ENCODE measurements at places on chromosomes 6 and 20.

DNA sequence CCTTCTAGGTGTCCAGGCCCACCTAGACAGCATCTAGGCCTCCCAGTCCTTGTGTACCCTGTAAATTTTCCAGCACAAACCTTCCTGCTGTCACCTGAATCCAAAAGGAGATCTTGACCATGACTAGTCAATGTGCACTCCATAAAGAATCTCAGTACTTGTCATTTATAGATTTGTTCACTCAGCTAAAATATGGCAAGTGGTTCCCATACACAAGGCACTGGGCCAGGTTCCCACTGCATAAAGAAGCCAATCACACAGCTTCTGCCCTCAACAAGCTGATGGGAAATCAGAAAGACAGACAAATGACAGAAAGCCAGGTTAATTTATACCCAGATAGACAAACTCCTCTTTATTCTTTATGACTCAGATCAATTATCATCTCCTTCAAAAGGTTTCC is 526.8 kb downstream of the CD83 start:
- no peak for DNase-seq

DNA sequence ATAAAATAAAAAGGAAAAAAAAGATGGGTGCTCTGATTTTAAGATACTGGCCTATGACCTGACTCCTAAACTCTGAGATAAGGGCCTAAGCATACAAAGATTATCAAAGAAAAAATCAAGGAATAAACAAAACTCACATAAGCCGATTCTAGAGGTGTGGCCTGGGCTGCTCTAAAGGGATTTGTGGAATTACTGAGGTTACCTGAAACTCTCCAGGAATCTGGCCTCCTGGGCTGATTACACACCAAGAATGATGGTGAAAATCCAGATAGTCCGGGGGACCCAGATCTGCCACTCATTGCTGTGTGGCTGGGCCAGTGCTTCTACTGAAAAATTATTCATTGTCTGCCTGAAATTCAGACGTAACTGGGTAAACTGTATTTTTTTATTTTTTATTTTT is 122.7 kb upstream of the RNF24 start:
- no peak for DNase-seq

GRCh38 chr20:17350321-17350720 is 123.5 kb downstream of the PCSK2 start:
- DNase-seq = no peak

GRCh38 chr6:17865798-17866725 is 121.4 kb downstream of the KIF13A start:
- DNase-seq = peak; percentile 64

DNA sequence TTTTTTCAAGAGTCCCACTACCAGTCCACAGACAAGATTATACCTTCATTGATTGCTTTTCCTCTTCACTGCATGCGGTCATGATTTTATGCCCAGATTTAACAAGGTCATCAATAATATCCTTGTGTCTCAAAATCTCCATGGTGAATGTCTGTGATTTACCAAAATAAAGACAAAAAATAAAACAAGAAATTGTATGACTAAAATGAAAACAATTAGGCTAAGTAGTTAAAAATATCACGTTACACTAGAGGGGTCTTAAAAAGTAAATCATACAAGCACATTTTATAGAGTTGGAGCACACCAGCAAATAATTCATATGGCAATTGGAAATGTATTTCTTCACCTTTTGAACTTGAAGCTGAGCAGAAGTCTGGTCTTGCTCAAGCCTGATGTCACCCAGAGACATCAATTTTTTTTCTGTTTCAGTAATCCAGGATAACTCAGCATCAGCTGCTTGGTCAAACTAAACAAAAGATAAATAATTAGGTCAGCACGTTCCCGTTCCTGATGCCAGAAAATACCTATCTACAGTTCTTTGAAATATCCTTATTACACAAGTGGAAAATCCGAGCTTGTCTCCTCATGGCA is 125.4 kb downstream of the DST start:
- DNase-seq = no peak

GRCh38 chr6:79186564-79186963 is 47.9 kb downstream of the HMGN3 start:
- DNase-seq = no peak

GRCh38 chr6:25472306-25472705 is 179.7 kb upstream of the SCGN start:
- no peak for DNase-seq

- DNase-seq = no peak
These were observed 175.1 kb downstream of the THBS2 start for GRCh38 chr6:169078399-169079145.

GRCh38 chr6:24431045-24431451 is 28.3 kb downstream of the MRS2 start:
- DNase-seq = peak; percentile 58

- DNase-seq = no peak
These were observed 1.4 kb upstream of the UQCC2 start for GRCh38 chr6:33712914-33713313.

GRCh38 chr20:49646528-49646927 is 67.2 kb downstream of the B4GALT5 start:
- no peak for DNase-seq

- peak; percentile 66 for DNase-seq
These were observed 73.1 kb downstream of the HIVEP2 start for GRCh38 chr6:142871910-142872331.

DNA sequence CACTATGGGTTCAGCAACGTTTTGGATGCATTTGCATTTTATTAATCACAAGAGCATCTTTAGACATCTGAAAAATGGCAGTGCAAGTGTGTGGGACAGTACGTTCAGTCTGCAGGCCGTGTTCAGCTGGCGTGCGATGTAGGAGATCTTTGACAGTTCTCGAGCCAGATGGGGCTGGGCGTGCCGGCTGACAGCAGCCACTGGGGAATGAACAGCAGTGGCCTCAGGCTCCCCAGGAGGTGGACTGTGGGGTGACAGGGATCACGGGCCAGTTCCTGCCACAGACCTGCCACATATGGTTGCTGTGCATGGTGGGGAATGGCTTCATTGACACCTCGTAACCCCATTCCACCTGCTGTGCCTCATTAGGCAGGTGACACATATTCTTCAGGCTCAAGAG is 16.4 kb upstream of the MLN start:
- no peak for DNase-seq

GRCh38 chr6:118551063-118552053 is 3.3 kb downstream of the PLN start:
- peak; percentile 16 for DNase-seq

DNA sequence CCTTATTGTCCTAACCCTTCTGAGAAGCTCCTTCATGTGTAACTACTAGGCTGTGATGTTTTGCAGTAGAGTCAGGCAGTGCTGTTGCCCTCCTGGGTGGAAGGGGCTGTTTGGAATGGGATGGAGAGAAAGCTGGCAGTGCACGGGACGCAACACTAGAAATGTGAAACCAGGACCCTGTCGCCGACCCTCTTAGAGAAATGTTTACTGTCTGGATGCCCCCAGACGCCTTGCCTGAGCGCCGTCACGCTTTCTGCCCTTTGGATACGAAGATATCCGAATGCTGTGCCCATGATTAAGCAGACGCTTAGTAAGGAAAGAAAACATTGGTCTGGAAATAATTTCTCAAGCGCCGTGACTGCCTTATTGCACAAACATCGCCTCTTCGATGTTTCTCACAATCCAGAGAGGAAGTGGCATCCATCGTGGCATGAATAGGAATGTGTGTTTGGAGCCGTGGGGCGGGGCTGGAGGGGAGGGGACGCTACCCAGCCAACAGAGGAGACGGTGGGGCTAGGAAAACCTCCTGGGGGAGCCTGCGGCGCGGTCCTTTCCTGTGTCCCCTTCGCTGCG is 661 bp upstream of the PPP1R14C start:
- peak; percentile 27 for DNase-seq

DNA sequence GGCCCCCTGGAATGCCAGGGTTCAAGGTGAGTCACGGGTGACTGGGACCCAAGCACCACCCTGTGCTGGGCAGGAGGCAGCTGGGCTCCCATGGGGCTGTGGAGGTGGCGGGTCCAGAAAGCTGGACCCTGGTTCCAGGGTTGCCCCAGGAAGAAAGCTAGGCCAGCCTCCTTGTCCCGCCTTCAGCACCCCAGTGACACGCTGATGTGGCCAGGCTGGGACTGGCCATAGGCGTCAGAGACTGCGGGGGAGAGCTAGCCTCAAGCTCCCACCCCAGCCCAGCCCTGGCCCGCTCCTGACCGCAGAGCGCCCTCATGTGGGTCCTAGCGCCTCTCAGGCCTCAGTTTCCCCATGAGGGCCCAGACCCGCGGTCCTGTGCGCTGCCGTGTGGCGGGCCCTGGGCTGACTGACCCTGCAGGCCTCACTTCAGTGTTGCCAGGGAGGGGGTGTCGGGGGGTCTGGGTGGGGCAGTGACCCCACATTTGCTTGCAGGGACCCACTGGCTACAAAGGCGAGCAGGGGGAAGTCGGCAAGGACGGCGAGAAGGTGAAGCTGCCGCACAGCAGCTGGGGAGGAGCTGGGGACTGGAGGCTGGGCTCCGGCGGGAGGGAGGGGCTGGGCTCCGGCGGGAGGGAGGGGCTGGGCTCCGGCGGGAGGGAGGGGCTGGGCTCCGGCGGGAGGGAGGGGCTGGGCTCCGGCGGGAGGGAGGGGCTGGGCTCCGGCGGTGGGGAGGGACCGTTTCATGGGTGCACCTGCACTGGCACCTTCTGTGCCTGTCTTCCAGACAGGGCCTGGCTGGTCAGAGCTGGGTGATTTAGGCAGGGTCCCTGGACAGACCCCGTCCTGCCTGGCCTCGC is 7.9 kb downstream of the COL9A3 start:
- peak; percentile 77 for DNase-seq

DNA sequence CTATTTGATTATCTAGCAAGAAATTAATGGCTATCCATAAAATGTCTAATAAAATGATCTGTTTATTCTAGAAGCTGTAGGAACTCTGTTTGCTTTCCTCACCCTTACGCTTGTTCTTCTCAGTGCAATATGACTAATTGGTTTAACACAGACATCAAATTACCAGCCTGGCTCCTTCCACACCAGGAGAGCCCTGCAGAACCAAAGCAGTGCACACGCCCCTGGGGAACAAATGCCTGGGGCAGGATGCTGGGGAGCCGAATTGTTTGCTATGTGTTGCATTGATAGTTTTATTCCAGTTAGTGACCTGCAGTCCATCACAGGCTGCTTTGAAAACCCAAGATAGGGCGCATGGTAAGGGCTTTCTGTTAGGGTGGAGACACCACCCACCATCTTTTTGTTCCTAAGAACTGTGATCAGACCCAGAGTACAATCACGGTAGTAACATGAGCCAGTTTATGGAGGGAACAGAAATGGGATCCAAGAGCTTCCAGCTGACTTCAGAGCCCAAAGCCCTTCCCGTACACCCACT is 126.4 kb upstream of the CD93 start:
- no peak for DNase-seq

GRCh38 chr20:43781215-43781614 is 54.4 kb upstream of the GTSF1L start:
- no peak for DNase-seq

DNA sequence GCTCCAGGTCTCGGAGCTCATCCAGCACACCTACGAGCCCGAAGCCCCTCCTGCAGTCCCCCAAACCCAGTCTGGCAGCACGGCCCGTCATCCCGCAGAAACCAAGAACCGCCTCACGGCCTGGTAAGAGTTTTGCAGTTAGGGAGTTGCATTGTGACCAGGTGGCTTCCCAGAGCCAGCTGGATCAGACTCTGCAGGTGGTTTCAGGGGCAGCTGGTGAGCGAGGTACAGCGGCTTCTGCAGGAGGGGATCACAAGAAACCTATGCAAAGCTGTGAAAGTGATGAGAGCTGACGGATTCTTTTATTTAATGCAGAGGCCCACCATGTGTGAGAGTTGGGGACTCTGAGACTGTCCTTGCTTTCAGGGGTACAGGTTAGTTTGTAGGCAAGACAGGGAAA is 45.9 kb upstream of the SCGN start:
- DNase-seq = no peak

- DNase-seq = no peak
These were observed 1261.9 kb upstream of the CITED2 start for GRCh38 chr6:140636271-140636907.

DNA sequence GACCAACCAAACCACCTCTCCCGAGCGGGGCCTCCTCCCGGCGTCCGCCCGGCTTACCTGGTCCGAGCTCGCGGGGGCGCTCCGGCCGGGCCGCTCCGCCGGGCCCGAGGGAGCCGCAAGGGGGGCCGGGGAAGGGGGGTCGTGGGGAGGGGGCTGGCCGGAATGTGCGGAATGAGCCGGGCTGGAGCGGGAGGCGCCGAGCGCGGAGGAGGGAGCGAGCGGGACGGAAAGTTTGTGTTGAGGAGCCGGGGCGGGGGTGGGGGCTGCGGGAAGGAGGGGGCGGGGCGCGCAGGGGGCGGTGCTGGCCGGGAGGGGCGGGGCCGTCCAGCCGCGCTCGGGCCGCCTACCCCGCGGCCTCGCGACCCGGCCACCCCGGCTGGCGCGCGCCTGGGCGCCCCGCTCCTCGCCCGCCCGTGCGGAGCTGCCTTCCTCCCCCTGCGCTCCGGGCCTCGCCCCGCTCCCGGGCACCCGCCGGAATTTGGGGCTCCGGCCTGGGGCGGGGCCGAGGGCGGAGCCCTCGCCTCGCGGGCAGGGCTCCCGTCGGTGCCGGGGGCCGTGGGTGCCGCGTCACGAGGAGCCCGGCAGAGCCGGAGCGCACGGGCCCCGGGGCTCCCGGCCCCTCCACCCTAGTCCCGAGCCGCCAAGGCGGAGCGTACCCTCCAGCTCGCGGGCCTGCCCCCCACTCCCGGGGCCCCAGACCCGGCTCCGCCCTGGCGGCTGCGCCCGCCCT is at the start of gene TEAD3:
Gene TEAD3, minus strand, starts transcription at position 239 of the 730 bp plus-strand sequence.
- DNase-seq = peak; percentile 84

DNA sequence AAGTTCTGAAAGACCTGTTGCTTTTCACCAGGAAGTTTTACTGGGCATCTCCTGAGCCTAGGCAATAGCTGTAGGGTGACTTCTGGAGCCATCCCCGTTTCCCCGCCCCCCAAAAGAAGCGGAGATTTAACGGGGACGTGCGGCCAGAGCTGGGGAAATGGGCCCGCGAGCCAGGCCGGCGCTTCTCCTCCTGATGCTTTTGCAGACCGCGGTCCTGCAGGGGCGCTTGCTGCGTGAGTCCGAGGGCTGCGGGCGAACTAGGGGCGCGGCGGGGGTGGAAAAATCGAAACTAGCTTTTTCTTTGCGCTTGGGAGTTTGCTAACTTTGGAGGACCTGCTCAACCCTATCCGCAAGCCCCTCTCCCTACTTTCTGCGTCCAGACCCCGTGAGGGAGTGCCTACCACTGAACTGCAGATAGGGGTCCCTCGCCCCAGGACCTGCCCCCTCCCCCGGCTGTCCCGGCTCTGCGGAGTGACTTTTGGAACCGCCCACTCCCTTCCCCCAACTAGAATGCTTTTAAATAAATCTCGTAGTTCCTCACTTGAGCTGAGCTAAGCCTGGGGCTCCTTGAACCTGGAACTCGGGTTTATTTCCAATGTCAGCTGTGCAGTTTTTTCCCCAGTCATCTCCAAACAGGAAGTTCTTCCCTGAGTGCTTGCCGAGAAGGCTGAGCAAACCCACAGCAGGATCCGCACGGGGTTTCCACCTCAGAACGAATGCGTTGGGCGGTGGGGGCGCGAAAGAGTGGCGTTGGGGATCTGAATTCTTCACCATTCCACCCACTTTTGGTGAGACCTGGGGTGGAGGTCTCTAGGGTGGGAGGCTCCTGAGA is at the start of gene HFE:
Gene HFE, plus strand, starts transcription at position 146 of the 832 bp plus-strand sequence. Its CDS starts 12 bp downstream, at position 158.
- peak; percentile 56 for DNase-seq
